ENCODE measurements at places on chromosomes 16 and 17.

GRCh38 chr16:54096607-54097006, 190.0 kb downstream of the IRX3 start:
- no peak for DNase-seq

DNA sequence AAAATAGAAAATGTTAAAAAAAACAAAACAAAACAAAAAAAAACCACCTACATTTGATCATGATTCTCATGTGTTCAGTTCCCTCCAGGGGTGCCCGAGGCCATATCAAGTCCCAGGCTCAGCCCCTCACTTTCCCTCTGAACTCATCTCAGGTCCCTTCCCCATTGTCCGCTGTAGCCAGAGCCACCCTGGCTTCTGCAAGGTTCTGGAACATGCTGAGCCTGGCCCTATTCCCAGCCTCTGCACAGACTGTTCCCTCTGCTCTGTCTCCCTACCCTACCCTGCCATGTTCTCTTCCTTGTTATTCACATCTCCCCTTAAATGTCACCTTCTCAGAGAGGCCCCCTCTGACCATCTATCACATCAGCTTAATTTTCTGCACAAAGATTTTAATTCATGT, 46.9 kb downstream of the TK2 start:
- no peak for DNase-seq

GRCh38 chr16:16107839-16108238, 115.5 kb downstream of the ABCC6 start:
- DNase-seq = no peak

GRCh38 chr17:10271106-10271562, 72.7 kb upstream of the GAS7 start:
- no peak for DNase-seq

GRCh38 chr16:3609895-3610697, 1.3 kb downstream of the SLX4 start:
- DNase-seq = no peak

Data from NCI-H1048 (cell line).